CD14-positive monocyte (primary cell): ENCODE measurements at places on chromosomes 6 and 20. TPM values are rescaled to one million over a fixed set of nuclear protein-coding genes. Genes with fewer than 3 reads are reported as not detected.

DNA sequence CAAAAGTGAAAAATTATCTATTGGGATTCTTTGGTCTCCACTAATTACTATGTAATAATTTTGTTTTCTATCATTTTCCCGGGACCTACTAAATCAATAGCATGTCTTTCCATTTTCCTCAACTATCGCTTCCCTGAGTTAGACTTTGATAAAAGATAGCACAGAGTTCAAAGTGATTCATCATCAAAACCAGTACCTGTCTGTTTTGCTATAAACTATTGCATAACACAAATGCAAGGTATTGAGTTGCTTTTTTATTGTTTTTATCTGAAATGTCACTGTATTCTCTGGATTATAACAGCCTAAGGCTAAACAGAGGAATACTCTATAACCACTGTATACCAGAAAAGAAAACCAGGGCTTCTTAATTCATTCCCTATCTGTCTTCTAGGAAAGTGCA, 19.7 kb downstream of the FRK start:
- no peak for DNase-seq

GRCh38 chr6:17042422-17043147, 59.3 kb upstream of the STMND1 start:
- no peak for DNase-seq

The MCHR2 gene
- not detected in 2 replicates for polyA plus RNA-seq

- DNase-seq: no peak
Measured at GRCh38 chr20:54228841-54229240, 21.0 kb downstream of the PFDN4 start.

The RBBP8NL gene
- not detected for polyA plus RNA-seq

- no peak for DNase-seq
Measured at GRCh38 chr6:150940941-150941340, 75.4 kb downstream of the MTHFD1L start.

The ABCF1 gene
- polyA plus RNA-seq: 14.6 TPM

GRCh38 chr20:3553663-3554062, 82.8 kb downstream of the ATRN start:
- DNase-seq: no peak

- DNase-seq: no peak
Measured at GRCh38 chr6:9796827-9797226, 618.0 kb downstream of the TFAP2A start.

- no peak for DNase-seq
Measured at GRCh38 chr6:149728499-149729234, 10.8 kb upstream of the LATS1 start.

DNA sequence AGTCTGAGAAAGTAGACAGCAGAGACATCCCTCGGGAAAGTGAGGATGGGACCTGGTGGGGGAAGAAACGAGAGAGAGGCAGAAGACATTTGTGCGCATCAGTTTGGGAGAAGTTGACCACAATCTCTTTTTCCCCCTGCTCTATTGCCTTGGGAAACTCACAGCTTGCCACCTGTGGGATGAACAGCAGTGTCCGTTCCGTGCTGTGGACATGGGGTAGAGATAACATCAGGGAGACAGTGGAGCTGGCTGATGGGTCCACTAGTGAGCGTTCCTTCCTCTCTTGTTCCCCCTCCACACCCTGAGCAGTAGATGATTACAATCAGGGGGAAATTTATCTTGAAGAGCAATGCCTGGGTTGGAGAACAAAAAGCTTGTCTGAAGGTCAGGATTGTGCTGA, 21.8 kb upstream of the RNF182 start:
- DNase-seq: no peak

The CASS4 gene
- polyA plus RNA-seq: 1.9 TPM
